ENCODE measurements at places on chromosomes 4 and X.

DNA sequence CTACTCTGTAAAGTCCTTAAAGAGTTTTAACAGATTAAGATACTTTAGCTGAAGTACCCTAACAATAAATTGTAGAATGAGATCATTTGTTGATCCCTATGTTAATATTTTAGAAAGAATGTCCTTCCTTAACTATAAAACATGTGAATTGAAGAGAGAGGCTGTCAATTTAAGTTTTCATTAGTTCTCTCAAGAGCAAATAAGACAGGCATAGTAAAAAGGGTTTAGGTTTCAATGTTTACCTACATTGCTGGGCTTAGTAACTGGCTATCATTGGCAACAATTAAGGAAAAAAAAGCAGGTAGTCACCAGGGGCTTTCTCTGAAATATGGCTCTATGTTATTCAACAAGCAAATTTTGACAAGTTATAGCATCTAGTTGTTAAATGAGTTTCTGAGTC is 91.5 kb downstream of the ATRX start:
- no peak for DNase-seq

- no peak for DNase-seq
Observed at GRCh38 chrX:94058728-94059382, 384.8 kb downstream of the FAM133A start.

GRCh38 chrX:115911967-115912366 is 258.6 kb upstream of the AGTR2 start:
- peak; percentile 79 for DNase-seq

GRCh38 chr4:152424977-152425376 is 110.9 kb downstream of the FBXW7 start:
- DNase-seq = no peak

DNA sequence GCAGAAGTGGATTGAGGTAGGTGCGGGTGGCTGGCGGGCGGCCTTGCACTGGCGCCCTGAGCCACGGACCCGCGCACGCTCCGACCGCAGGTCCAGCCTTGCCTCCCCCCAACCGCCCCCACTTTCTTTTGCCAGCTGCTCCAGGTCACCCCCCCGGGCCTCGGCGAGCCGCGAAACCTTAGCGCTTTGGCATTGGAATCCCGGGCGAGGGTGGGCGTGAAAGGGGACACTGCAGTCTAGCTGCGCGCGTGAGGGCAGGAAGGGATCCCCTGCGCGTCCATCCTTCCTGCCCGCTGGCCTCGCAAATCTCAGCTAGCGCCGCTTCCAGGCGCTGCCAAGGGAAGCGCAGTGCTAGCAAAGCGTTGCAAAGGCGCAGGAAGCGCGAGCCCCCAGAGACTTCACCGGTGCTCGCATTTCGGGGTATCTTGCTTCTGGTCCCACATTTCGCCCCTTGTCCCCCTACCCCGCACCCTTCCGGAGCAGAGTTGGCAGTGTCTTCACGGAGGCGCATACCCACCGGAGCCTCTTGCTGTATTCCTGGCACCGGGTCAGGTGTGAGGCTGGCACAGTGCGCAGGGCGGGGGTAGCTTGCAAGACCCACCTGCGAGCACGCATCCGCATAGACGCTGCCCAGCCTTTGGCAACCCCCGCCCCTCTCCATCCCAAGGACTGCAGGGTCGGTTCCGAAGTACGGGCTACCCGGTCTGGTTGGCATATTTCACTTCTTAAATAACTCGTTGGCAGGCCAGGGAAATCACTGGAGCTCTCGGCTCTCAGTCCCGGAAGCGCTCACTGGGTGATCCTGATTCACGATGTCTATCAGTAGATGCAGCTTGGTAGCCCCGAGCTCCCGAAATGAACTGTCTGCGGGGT is 104.4 kb downstream of the UCHL1 start:
- no peak for DNase-seq

GRCh38 chrX:630612-631496 is at the start of gene SHOX:
Gene SHOX, plus strand, starts transcription at chrX:630791. Its CDS starts 107 bp downstream, at chrX:630898.
- peak; percentile 77 for DNase-seq

DNA sequence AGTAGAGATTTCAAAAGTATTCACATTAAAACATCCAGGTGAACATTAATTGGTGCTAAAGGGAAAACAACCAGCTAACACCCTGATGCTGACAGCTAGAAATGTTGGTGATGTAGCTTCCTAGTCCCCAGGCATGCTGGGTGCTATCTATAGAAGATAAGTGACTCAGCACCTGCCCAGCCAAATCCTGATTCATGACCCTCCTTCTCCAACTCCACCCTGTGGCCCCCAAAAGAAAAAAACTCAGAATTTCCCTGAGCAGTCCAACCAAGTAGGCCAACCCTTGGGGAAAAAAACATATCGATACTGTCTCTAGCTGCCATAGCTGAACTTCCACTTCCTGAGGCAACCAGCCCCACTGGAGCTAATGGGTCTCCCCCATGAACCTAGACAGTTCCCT is 197.6 kb upstream of the KLF3 start:
- no peak for DNase-seq

- DNase-seq = no peak
Observed at GRCh38 chr4:135371137-135371536, 1169.5 kb upstream of the PABPC4L start.
